ENCODE measurements at places on chromosomes 11 and 22.

GRCh38 chr11:68840661-68841653, 759 bp downstream of the CPT1A start:
- no peak for DNase-seq

DNA sequence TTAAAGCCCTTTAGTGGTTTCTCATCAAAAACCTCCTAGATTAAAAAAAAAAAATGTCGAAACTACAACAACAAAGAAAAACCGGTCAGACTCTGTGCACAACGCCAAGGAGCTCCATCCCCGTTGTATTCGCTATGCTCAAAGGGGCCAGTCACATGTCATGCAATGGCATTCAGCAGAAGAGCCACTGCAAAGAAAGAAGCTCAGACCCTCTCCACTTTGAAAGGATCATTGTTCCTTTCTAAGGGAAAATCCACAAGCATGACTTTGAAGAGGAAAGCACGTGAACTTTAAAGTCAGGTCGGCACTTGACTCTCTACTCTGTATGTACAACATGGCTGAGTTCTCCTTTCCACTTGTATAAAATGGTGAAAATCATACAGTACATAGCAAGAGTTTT, 655.6 kb downstream of the ETS1 start:
- DNase-seq: no peak

GRCh38 chr22:37850801-37851200, 1.6 kb downstream of the EIF3L start:
- DNase-seq: no peak

DNA sequence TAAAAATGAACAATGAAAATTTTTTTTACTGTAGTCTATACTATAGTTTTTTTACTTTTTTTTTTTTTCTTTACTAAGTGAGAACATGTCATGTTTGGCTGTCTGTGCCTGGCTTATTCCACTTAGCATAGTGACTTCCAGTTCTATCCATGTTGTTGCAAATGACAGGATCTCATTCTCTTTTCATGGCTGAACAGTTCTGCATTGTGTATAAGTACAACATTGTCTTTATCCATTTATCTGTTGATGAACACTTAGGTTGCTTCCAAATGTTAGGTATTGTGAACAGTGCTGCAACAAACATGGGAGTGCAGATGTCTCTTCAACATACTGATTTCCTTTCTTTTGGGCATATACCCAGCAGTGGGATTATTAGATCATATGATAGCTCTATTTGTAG, 88.1 kb upstream of the CCDC90B start:
- DNase-seq: no peak

GRCh38 chr22:17164392-17165024, 5.4 kb upstream of the HDHD5 start:
- DNase-seq: no peak

GRCh38 chr11:44229098-44229497, 80.8 kb downstream of the ALX4 start:
- DNase-seq: peak; percentile 49

- DNase-seq: peak; percentile 15
Observed at GRCh38 chr11:105315287-105315686, 175.7 kb upstream of the CARD18 start.

GRCh38 chr22:19395276-19395675, 36.3 kb downstream of the HIRA start:
- DNase-seq: no peak

GRCh38 chr11:62707277-62707861, at the start of the genes BSCL2 and GNG3:
Gene BSCL2 (minus strand): TSS chr11:62707424. CDS start chr11:62707195, 229 bp downstream.
Gene GNG3 (plus strand): TSS chr11:62707676. CDS start chr11:62708296, 620 bp downstream.
- no peak for DNase-seq

DNA sequence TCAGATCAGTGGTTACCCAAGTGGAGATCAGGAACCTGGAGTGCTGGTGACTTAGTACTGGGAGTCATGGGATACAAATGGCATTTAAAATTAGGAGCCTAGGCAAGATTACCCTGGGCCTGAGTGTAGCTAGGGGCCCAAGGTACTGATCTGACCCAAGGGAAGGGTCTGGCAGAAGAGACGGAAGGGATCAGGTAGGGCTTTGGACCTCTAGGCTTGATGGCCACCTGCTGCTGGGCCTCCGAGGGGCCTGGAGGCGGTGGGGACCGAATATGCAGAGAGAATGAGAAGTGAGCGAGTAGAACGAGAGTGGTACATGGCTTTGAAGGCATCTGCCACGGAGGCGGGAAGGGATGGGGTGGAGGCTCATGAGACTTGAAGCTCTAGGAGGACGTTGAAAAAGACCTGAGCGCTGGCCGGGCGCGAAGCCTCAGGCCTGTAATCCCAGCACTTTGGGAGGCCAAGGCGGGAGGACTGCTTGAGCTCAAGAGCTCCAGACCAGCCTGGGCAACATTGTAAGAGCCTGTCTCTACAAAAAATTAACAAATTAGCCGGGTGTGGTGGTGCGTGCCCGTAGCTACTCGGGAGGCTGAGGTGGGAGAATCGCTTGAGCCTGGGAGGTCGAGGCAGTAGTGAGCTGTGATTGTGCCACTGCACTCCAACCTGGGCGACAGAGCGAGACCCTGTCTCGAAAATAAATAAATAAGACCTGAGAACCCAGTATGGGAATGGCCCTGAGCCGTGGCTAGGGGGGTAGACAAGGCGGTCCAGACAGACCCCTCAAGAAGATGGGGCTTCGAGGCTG, 563 bp upstream of the PPIL2 start:
- DNase-seq: no peak

DNA sequence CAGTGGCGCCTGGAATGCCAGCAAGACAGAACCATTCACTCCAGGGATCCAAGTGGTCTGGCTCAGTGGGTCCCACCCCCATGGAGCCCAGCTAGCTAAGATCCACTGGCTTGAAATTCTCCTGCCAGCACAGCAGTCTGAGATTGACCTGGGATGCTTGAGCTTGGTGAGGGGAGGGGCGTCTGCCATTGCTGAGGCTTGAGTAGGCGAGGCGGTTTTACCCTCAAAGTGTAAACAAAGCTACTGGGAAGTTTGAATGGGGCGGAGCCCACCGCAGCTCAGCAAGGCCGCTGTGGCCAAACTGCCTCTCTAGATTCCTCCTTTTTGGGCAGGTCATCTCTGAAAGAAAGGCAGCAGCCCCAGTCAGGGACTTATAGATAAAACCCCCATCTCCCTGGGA, 125.7 kb upstream of the DDI1 start:
- DNase-seq: no peak

GRCh38 chr22:34851918-34852662, 213.9 kb upstream of the ISX start:
- no peak for DNase-seq

DNA sequence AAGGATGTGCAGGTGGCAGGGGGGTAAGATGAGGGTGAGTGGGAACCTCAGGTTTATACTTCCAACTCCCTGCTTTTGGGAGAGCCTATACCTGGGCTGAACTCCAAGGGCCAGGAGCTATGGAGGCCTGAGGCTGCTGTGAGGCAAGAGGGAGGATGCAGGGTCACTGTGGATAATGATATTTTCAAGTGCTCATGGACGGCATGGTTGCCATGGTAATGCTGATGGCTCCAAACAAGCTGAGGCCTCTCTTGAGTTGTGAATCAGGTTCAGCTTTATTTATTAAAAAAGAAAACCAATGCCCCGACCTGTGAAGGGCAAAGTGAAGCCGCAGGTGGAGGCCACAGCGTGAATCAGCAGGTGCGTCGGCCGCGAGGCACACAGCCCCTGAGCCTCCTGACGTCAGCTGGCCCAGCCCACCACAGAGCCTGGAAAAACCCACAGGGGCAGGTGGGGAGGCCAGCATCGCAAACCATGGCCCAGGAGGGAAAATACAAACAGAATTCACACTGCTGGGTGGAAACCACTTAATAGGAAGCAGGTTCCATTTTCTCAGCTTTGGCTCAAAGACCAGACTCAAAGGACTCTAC, 17.4 kb upstream of the CREB3L1 start:
- DNase-seq: peak; percentile 37

DNA sequence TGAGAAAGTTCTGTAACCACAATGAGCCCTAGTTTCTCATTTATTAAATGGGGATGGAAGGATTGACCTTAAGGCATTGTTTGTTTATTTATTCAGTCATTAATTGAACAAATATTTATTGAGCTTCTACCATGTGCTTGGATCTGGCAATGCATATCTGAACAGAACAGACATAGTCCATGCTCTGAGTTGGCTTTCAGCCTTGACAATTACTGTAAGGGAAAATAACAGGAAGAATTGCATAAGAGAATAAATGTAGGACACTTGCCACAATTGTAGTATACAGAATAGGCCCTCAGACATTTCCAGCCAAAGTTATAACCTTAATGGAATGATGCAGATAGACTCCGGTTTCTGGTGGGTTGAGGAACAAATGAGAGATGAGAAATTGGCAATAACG, 160.5 kb upstream of the TTC12 start:
- no peak for DNase-seq

DNA sequence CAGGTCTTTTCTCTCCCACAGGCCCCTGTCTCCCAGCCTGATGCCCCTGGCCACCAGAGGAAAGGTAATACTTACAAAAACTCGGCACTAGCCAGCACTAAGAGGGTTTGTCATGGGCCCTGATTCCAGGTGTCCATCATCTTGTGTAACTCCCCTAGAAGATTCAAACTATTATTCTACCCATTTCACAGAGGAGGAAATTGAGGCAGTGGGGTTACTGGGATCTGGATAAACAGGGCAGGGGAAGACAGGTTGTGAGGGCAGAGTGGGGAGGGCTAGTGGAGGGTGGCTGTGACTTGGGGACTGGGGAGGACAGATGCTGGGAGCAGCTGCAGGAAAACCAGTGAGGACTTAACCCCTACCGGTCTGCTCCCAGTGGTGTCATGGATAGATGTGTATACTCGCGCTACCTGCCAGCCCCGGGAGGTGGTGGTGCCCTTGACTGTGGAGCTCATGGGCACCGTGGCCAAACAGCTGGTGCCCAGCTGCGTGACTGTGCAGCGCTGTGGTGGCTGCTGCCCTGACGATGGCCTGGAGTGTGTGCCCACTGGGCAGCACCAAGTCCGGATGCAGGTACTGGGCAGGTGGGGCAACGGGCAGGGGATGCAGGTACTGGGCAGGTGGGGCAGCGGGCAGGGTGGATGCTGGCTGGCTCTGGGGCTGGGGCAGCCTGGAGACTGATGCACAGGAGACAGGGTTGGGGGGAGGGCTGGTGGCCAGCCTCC, 1.2 kb downstream of the VEGFB start:
- DNase-seq: no peak

DNA sequence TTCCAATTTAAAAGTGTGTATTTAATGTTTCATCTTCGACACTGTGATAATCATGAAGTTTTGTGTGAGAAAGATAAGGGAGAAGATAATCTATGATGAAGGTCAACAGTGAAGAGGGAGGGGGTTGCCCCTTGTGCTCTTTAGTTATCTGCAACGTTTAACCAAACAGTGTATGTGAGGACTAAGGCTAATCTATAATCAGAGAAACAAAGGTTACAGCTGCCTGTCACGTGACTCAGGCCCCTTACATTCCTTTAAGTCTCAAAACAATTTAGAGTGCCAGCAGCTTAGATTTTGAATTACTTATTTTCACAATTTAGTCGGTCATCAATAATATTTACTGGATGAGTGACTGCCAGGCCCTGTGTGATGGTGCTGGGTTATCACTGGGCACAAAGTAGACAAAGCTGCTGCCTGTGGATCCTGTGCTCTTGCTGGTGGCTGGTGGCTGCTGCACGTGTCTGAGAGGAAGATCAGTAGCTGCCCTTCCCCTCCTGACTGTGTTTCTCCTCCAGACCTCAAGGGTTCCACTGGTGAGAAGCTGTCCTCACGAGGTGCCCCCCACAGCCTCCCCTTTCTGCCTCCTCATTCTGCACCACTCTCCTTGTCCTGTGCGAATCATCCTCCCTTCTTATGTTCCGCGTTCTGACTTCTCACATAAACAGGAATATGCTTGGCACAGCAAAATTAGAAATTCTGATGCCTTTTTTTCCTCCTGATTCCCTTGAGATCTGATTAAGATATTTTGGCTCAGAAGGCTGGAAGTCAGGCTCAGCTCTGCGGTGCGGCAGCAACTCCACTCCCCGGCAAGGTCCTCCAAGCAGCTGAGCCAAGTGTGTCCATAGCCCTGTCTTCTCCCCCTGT, 331.1 kb upstream of the B3GAT1 start:
- no peak for DNase-seq

GRCh38 chr11:84497981-84498411, 1129.1 kb downstream of the DLG2 start:
- no peak for DNase-seq

- no peak for DNase-seq
Observed at GRCh38 chr22:44734801-44735517, 17.4 kb upstream of the ARHGAP8 start.

GRCh38 chr11:33775832-33776470, 1.6 kb upstream of the FBXO3 start:
- DNase-seq: no peak

GRCh38 chr11:133678191-133678590, 145.9 kb upstream of the OPCML start:
- no peak for DNase-seq

GRCh38 chr11:62931499-62932278, 10.5 kb upstream of the CHRM1 start:
- DNase-seq: no peak

- DNase-seq: no peak
Observed at GRCh38 chr11:91625495-91625894, 599.1 kb upstream of the FAT3 start.

- no peak for DNase-seq
Observed at GRCh38 chr11:92087725-92088537, 136.7 kb upstream of the FAT3 start.

GRCh38 chr11:35725885-35726284, 63.3 kb downstream of the TRIM44 start:
- DNase-seq: no peak

DNA sequence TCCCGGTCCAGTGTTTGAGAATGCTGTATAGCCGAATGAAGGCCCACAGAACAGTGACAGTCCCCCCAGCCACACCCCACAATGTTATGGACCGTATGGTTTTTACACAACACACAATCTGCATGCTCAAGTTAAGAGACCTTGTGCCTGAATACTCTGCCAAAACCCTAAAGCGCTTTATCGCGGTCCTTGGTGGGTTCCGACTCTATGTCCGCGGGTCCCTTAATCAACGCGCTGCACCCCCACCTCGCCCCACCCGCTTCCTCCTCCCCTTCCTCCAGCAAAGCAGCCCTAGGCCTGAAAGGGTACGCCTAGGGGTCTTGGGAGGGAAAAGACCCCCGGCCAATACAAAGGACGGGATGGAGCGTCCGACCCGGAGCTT, 442 bp downstream of the COPB1 start:
- DNase-seq: no peak

- DNase-seq: no peak
Observed at GRCh38 chr22:41909310-41910049, 5.4 kb downstream of the SHISA8 start.

DNA sequence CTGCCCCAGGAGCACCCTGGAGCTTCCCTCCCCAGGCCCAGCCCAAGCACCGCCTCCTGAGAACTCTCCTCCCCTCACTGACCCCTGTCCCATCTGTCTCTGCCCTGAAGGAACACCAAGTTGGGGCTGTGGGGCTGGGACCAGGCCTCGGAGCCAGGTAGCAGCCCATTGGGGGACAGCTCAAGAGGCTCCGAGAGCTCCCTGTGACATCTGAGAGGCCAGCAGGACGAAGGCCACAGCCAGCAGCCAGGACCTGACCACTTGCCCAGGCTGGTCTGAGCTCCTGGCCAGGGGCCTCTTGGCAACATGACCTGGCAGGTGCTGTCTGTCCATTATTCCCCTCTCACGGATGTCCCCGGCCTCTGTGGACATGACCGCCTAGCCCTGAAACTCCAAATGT, 33.7 kb downstream of the IGF2 start:
- DNase-seq: no peak

GRCh38 chr11:70611821-70612220, 213.5 kb downstream of the CTTN start:
- DNase-seq: no peak

GRCh38 chr11:9462806-9463537, 2.2 kb downstream of the ZNF143 start:
- DNase-seq: no peak

- DNase-seq: no peak
Observed at GRCh38 chr22:32636884-32637283, 162.3 kb downstream of the FBXO7 start.

Data from NCI-H1092 treated with DMSO at 0.1 percent for 48 hours (cell line).